ENCODE measurements at places on chromosomes 5 and 9.
A peak's percentile ranks its signal among the peaks of the same experiment; 100 is the strongest.

DNA sequence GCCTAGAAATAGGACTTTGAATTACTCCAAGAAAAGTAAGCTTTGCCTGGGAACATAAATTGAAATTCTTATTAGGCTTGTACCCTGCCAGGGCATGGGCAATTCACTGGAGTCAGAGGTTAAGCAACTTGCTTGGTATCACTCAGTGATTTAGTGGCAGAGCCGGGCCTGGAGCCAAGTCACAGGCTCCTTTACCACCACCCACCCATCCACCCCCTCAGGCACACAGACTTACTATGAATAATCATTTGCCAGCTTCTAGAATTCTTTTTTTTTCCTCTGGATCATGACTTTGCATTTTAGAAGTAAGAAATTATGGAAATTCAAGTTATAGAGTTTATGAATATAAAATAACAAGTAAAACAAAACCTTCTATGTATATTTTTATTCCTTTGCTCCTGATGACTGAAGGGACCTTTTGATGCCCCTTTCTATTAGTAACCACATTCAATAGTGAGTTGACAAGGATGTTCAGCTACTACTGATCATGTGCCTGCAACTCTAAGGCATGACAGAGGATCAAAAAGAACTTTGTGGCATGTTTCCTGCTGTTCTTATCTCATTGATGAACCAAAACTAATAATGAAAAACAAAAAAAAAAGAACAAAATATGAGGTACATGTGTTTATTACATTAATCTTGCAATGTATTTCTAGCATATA, 614.7 kb downstream of the TLR4 start:
- no peak for DNase-seq

- no peak for DNase-seq
These were observed 26.4 kb downstream of the TMOD1 start for GRCh38 chr9:97527626-97528528.

- no peak for DNase-seq
These were observed 146.0 kb upstream of the PPP1R2B start for GRCh38 chr5:156704139-156704538.

GRCh38 chr5:98557916-98558315, 215.5 kb upstream of the RGMB start:
- DNase-seq: no peak

- DNase-seq: no peak
These were observed 23.5 kb downstream of the FAM163B start for GRCh38 chr9:133585481-133586351.

- DNase-seq: no peak
These were observed 232.2 kb downstream of the SYK start for GRCh38 chr9:91033797-91034196.

DNA sequence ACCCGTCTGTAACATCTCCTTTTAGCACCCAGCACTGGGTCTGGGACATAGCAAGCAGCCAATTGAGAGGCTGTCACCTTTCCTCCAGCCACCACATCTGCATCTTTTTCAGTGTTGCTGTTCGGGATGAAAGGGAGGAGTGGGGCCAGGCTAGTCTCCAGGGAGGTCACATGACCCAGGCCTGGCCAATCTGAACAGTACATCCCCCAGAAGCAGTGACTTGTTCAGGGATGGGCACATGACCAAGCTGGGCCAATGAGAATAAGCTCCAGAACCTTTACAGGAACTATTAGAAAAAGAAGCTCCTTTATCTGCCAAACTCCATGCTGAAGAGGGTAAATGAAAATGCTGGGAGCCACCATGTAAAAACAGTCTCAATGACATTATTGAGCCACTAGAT, 359.0 kb downstream of the SLIT3 start:
- DNase-seq: no peak

DNA sequence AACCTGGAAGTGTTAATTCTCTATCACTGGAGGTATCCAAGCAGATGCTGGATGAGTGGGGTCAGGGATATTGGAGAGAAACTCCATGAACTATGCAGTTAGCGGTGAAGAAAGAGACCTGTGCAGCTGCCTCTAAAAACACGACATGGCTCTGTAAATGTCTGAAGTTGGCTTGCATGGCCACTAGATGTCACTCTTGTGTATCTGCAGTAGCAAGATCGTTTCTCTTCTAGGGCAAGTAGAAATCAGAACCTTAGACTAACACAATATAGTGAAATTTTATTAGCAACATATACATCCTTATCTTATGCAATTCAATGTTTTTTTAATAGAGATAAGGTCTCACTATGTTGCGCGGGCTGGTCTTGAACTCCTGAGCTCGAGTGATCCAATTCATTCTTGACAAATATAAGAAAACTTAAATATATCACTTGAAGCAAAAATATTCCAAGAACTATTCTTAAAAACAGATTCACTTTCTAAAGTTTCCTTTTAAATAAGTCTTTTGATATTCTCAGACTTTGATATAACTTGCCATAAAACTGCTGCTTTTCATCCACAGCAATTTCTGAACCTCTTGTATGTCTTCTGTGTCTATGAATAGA, 2.9 kb downstream of the OR2S2 start:
- DNase-seq: peak; percentile 83

- no peak for DNase-seq
These were observed 70.4 kb downstream of the ARRDC3 start for GRCh38 chr5:91312698-91313097.

Measured in LoVo (cell line).